A549 treated with Hydrocortisone at 1 μM for 4 hours (cell line): ENCODE measurements at places on chromosomes 5 and 9. TPM values are rescaled to one million over a fixed set of nuclear protein-coding genes. Genes with fewer than 3 reads are reported as not detected.

SPOCK1 gene
- 9.7 to 26.0 TPM (median 17.6 TPM) in 5 replicates for total RNA-seq

RMND5B gene
- total RNA-seq = 28.4 to 31.8 TPM (median 30.9 TPM) in 5 replicates

CDKN2B gene
- not detected in 5 replicates for total RNA-seq

CENPK gene
- total RNA-seq = 28.3 to 32.7 TPM (median 30.9 TPM) in 5 replicates

TXNDC8 gene
- not detected in 5 replicates for total RNA-seq

IRX1 gene
- not detected in 5 replicates for total RNA-seq

HMCN2 gene
- 0.02 to 0.16 TPM (median 0.10 TPM) in 4 of 5 replicates, not detected in the other for total RNA-seq

ENTPD2 gene
- 3.3 to 4.5 TPM (median 3.5 TPM) in 5 replicates for total RNA-seq

C6 gene
- not detected in 5 replicates for total RNA-seq

TCF7 gene
- 9.7 to 11.2 TPM (median 11.1 TPM) in 5 replicates for total RNA-seq

BTNL9 gene
- total RNA-seq = 0.74 to 1.1 TPM (median 0.77 TPM) in 5 replicates
